ENCODE measurements at places on chromosomes 16 and 17.
A peak's percentile ranks its signal among the peaks of the same experiment; 100 is the strongest.

GRCh38 chr17:47942096-47942510, 732 bp downstream of the PNPO start:
- DNase-seq, result no peak

DNA sequence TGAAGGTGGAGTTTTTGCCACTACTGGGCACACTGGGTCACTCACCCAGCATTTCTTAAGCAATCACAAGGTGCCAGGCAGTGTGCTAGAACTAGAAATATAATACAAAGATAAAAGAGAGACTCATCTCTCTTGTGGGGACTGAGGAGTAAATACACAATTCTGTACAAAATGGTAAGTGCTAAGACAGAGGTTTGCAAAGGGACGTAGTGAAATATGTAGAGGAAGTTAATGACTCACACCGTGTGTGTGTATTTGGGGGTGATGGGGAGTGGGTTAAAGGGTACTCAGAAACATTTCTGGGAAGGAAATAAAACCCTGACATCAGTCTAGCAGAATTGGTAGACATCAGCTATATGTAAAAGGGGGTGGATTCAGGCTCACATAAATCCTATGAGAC, 389.3 kb downstream of the CA10 start:
- no peak for DNase-seq

GRCh38 chr17:78228176-78228575, 3.3 kb upstream of the TMEM235 start:
- DNase-seq, result no peak

DNA sequence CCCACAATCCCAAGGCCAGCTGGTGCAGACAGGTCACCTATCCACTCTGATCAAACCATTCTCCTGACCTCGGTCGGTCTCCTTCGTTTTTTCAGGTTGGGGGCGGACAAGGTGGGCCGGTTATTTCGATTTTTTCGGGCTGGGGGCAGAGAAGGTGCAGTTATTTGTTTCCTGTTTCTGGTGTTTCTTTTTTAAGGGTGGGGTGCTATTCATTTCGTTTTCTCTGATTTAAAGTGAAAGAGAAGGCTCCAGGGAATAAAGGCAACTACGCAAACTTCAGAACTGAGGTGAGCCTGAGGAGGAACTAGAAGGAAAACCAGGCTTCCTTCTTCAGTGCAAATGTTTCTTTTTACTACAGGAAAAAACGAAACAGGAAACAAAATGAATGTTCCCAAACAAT, 64.8 kb downstream of the ANKRD11 start:
- DNase-seq, result no peak

DNA sequence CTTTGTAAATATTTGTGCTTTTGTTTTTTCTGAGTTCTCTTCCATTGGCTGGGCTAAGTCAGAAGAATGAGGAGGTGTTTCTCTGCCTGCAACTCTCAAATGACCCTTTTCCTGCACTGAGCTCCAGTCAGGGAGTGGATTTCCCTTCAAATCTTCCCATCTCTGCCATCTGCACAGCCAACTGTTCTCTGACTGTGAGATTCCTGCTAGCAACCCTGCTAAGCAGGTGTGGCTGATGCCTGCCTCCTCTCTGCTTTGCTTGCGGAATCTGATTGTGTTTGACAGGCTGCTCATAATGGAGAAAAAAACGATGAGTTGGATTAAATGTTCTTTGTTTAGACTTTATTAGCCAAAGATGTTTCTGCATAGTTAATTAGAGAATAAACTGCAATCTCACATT, 519.8 kb downstream of the TMEM114 start:
- no peak for DNase-seq

- no peak for DNase-seq
These were observed 4.6 kb downstream of the PDF start for GRCh38 chr16:69325784-69326171.

DNA sequence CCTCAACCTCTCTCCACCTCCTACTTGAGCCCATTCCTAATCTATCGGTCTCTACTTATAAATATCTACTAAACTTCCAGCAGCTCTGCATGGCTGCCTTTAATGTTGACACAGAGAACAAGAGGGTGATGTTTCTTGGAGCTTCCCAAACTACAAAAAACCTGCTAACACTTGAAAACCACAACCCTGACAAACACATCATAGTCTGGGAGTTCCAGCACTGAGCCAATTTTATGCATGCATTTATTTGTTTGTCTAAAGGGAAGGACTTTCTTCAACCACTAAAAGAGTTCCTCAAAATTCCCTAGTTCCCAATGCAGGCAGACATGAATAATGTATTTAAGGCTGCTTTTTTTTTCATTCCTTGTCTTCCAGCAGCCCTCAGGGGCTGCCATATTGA, 331.8 kb upstream of the XYLT1 start:
- no peak for DNase-seq

DNA sequence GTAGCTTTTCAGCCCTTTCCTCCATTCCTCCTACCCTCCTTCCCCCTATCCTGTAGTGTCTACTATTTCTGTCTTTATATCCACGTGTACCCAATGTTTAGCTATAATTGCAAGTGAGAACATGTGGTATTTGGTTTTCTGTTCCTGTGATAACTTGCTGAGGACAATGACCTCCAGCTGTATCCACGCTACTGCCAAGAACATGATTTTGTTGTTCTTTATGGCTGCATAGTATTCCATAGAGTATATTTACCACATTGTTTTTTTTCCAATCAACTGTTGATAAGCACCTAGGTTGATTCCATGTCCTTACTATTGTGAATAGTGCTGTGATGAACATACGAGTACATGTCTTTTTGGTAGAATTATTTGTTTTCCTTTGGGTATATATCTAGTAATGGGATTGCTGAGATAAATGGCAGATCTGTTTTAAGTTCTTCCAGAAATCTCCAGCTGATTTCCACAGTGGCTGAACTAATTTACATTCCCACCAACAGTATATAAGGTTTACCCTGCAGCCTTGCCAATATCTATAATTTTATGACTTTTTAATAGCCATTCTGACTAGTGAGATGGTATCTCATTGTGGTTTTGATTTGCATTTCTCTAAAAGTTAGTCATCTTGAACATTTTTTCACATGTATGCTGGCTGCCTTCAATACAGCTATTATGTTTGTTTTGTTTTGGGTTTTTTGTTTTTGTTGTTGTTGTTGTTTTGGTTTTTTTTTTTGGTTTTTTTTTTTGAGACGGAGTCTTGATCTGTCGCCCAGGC, 10.9 kb upstream of the COPRS start:
- DNase-seq, result no peak

GRCh38 chr16:56944954-56945839, 13.3 kb downstream of the HERPUD1 start:
- no peak for DNase-seq

- no peak for DNase-seq
These were observed 164.4 kb upstream of the ANKFN1 start for GRCh38 chr17:55988861-55989260.

GRCh38 chr16:14289692-14290340, 218.7 kb downstream of the MRTFB start:
- no peak for DNase-seq

DNA sequence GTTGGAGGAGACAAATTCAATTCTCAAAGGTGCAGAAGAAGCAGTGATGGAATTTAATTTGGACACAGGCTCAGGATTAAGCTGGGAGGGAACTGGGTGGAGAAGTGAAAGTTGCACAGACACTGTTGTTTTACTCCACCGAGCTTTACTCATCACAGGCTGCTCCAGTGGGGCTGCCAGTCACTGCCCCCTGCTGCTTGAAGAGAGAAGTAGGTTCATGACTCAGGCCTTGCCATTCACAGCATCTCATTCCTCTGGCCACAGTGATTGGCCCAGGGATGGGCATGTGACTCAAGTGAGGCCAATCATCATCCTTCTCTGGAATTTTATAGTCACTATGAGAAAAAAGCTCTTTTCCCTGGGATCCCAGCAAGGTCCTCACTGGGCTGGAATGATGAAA, 11.8 kb downstream of the GNAO1 start:
- DNase-seq, result no peak

GRCh38 chr17:75078284-75079022, 9.3 kb upstream of the SLC16A5 start:
- DNase-seq, result no peak

- no peak for DNase-seq
These were observed 106.3 kb upstream of the ZFHX3 start for GRCh38 chr16:73154063-73154870.

- no peak for DNase-seq
These were observed 24.1 kb upstream of the MPHOSPH6 start for GRCh38 chr16:82194086-82194485.

- no peak for DNase-seq
These were observed 2.0 kb downstream of the APRT start for GRCh38 chr16:88809676-88810165.

- DNase-seq, result no peak
These were observed 43.8 kb upstream of the CDH13 start for GRCh38 chr16:82582975-82583374.

GRCh38 chr16:68297908-68298307, 12.8 kb downstream of the SLC7A6OS start:
- no peak for DNase-seq

- DNase-seq, result no peak
These were observed 527.8 kb upstream of the WSB1 start for GRCh38 chr17:26765860-26766709.

- DNase-seq, result no peak
These were observed 108.7 kb downstream of the TRIM37 start for GRCh38 chr17:58997756-58998553.

- DNase-seq, result peak; percentile 92
These were observed at the start of gene PKMYT1 for GRCh38 chr16:2980227-2981176. Gene PKMYT1 (minus strand): TSS chr16:2980446. CDS start chr16:2979657, 789 bp downstream.

GRCh38 chr17:73119631-73120030, 27.1 kb upstream of the SLC39A11 start:
- no peak for DNase-seq

DNA sequence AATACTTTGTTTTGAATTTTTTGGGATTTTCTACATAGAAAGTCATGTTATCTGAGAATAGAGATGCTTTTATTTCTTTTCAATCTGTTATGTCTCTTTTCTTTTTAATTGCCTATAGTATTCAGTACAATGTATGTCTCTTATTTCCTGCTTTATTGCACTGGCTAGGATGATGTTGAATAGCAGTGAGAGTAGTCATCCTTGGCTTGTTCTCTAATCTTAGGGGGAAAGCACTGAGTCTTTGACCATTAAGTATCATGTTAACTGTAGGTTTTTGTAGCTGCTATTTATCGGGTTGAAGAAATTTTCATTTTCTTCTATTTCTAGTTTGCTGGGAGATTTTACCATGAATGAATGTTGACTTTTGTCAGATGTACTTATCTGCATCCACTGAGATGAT, 10.0 kb upstream of the ABCA3 start:
- no peak for DNase-seq

GRCh38 chr16:62177351-62178203, 141.3 kb upstream of the CDH8 start:
- DNase-seq, result no peak

DNA sequence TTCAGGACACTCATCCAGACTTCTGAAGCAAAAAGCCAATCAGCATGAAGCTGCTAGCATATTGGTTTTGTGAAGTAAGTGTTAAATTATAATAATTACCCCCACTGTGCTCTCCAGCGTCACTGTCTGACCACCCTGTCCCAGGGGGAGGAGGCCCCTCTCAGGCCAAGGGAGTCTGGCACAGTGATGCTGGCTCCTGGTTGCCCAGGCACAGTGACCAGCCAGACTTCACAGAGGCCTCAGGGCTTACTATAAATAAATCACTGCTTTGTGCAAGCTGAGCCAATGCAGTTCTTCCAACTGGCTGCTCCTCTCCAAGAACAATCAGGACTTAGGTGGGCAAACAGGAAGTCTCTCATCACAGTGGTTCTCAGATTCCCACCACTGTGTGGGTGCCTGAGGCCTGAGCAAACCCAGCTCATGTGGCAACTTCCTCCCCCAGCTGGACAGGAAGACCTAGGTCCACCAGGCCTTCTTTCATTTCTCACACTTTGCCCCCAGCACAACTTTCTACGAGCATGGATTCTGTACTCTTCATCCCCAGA, 1.7 kb upstream of the DBNDD1 start:
- no peak for DNase-seq

- no peak for DNase-seq
These were observed 22.5 kb upstream of the LYRM9 start for GRCh38 chr17:27915709-27916108.

- no peak for DNase-seq
These were observed 52.4 kb upstream of the PMFBP1 start for GRCh38 chr16:72224260-72224768.

DNA sequence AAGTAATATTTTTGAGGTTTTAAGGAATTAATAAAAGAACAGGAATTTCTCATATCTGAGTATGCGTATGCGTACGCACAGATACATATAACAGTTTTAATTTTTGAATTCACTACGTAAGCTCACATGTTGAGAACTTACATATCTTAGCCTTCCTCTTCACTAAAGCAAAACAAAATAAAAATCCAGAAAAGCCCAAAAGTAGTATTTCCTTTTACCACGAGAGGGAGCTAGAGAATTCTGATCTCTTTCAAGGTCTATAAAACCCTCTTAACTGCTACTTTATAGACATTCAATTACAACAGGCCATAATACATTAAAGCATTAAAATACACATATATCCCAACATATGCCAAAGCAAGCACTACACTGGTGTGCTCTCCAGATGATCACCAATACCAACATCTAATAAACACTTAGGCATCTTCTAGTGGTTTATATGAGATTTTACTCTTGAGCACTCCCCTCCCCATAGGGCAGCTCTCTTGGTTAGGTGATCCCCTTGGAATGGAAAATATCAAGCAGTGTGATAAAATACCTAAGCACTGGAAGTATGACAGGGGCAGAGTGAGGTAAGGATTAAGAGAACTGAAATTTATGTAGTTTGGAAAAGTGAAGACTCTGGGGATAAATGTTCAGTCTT, 94.0 kb downstream of the SKAP1 start:
- DNase-seq, result no peak

GRCh38 chr16:49277386-49277742, 4.3 kb downstream of the CBLN1 start:
- DNase-seq, result no peak

- no peak for DNase-seq
These were observed 482 bp upstream of the SLC16A3 start for GRCh38 chr17:82228278-82228841.

DNA sequence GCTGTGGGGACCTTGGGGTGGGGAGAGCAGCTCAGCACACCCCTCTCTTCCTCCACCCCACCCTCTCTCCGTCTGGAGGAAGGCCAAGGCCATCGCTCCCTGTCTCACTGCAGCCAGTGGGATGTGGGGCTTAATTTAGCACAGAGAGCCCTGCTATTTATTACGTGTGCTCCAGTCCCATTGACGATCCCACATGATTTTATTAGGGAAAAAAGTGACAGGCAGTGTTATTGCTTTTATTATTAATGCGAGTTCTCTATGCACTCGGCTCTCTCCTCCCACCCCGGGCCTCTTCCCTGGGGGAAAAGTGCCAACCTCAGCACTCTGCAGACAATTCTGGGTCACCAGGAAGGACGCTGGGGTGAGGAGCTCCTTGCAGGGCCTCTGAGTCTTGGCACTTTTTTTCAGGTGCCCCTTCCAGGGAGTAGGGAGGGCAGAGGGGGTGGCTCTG, 57.3 kb downstream of the MGAT5B start:
- no peak for DNase-seq

- DNase-seq, result peak; percentile 60
These were observed 488 bp downstream of the TFAP4 start for GRCh38 chr16:4272114-4272956.
